Left forelimb (tissue), 1 donor: ENCODE measurements at places on chromosomes 12 and 14.

DNA sequence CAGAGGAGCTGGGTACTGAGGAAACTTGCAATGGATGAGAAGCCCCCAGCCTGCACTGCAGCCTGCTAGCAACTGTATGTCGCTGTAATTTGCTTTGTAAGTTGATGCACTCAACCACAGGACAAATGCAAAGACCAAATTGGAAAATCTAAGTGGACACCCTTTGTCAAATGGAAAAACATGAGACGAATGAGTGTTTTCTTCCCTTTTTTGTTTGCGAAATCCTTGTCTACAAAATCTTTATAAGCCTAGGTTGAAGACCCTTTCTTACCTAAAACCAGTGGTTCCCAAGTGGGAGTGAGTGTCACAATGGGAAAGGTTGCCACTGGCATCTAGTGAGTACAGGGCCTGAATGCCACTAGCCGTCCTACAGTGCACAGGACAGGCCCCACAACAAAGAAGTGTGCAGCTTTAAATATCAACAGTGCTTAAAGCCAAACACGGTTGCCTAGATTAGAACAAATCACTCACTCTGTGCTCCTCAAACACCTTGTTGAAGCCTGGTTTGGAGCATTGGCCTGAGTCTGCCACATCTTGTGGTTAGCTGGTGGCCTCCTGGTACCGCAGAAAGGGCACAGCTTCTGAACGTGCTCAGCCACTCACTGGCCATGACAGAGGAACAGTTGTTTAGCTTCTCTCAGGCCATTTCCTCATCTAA is 7.6 kb upstream of the VASH1 start:
- no peak for DNase-seq

GRCh38 chr14:101028971-101029667 is 125.6 kb upstream of the RTL1 start:
- DNase-seq = no peak

DNA sequence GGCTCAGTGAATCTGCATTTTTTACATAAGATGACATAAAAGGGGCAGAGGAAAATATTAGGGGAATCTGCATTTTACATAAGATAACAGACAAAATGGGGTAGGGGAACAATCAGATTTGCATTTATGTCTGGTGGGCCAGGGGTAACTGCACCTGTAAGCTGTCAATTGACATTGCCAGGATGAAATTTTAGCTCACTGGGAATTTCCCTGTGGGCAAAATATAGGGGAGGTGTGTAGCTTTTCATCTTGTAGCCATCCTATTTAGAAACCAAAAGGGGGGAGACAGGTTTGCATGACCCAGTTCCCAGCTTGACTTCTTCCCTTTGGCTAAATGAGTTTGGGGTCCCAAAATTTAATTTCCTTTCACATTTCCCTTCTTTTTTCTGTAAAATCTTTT is 3.5 kb downstream of the PCNX4 start:
- DNase-seq = no peak

DNA sequence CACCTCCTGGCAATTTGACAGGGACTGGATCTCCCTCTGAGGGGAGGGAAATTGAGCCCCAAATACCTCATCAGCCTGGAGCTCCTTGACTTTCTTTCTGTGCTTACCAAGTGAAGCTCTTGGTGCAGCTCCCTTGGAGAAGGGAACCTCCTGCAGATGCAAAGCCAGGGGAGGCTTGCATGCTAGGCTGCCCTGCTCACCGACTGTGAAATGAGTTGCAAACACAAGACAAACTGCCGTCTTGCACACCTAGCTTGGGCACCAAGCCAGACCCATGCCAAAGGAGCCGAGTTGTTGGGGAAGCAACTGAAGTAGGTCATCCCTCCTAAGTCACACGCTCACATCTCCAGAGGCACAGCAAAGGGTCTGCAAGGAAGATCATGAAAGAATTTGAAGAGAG is 95.2 kb downstream of the GTF2A1 start:
- no peak for DNase-seq

DNA sequence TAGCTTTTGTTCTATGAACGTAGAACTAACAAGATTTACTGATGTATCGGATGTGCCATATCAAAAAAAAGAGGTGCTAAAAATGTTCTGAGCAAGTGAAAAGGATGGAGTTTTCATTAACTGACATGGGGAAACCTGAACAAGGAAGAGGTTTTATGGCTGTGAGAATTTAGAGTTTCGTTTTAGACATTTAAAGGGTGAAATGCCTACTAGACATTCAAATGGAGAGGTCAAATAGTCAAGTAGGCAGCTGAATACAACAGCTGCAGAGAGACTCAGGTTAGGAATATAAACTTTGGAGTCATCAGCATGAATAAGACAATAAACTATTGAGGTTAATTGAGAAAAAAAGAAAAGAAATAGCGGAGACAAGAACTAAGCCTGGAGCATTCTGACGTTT is 364.9 kb upstream of the GARIN6 start:
- no peak for DNase-seq

DNA sequence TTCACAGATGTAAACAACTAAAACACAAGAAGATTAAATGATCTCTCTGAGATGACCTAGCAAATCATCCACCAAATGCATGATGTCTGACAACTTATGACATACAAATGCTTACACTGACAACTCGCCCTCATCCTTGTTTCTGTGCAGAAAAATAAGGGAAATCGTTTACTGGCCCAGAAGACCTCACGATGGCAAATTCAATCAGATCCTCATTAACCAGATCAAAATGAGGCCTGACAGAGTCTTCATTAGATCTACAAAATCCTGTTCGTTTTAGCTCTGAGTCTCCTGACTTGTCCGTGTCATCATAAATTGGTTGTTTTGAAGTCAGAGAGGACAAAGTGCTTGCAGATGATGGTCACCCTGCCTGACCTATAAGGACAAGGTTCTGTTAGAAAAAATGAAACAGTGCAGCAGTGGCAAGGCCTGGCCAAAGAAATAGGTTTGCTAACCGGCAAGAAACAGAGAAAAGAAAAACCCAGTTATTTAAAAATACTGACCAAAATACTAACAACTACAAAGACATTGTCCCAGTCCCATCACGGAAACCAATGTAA is 109.5 kb downstream of the BTG1 start:
- no peak for DNase-seq

DNA sequence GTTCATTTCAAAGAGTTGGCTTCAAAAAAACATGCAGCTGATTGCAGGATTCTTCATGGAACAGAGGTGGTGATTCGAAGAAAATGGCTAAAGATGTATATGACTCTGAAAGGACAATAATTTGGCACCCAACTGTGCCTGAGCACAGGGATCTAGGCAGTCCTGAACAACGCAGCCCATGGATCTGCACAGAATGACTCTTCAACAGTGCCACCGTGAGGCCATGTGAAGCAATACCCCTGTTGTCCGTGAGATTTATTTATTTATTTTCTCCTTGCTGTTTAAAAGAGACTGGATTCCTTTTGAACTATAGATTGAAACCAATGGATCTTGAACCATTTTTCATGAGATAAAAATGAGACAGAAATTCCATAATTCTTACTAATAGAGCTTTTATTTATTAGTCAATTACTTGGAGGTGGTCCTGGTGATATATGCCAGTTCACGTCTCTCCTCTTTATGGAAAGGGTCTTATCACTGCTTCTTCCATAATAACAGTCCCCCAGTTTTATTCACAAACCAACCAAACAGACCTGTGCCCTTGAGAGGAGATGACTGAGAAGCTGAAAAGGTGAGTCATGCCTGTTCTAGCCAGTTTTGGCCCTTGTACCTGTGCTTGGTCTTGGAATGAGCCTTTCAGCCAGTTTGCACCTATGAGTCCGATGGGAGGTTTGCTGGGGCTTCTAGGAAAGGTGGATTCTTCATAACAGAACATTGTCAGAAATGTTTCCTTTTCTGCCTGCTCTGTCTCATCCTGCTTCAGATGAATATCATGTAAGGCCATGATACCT is 1598.3 kb downstream of the AACS start:
- no peak for DNase-seq

DNA sequence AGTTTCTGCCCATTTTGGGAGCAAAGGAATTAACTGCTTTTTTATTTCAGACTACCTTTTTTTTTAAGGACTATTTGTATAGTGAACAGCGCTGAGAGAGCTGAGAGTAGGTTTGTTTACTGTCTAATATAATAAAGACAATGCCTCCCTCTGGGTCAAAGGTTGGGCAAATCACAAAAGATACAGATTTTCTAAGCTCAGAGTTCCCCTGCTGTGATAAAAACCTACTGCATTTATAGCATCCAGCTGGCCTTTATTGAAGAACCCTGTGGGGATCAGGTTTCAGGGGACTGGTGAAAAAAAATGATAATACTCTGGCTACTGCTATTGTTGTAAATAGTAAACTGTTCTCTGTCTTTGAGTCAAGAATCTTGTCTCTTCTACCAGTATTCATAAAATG is 28.7 kb downstream of the CCDC59 start:
- no peak for DNase-seq

DNA sequence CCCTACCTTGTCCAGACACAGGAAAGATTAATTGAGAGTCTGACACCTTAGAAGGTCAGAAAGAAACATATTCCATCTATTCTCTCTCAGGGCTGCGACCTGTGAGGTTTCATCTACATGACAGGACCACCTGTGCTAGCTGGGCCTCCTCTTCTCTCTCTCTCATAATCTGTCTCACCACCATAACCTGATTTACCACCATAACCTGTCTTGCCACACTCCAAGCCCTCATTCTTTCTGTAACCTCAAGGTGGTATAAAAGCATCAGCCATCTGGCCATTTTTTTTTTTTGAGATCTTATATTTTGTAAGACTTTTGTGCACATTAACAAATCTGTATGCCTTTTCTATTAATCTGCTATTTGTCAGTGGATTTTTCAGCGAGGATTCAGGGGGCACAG is 75.5 kb downstream of the ACADS start:
- DNase-seq = no peak

DNA sequence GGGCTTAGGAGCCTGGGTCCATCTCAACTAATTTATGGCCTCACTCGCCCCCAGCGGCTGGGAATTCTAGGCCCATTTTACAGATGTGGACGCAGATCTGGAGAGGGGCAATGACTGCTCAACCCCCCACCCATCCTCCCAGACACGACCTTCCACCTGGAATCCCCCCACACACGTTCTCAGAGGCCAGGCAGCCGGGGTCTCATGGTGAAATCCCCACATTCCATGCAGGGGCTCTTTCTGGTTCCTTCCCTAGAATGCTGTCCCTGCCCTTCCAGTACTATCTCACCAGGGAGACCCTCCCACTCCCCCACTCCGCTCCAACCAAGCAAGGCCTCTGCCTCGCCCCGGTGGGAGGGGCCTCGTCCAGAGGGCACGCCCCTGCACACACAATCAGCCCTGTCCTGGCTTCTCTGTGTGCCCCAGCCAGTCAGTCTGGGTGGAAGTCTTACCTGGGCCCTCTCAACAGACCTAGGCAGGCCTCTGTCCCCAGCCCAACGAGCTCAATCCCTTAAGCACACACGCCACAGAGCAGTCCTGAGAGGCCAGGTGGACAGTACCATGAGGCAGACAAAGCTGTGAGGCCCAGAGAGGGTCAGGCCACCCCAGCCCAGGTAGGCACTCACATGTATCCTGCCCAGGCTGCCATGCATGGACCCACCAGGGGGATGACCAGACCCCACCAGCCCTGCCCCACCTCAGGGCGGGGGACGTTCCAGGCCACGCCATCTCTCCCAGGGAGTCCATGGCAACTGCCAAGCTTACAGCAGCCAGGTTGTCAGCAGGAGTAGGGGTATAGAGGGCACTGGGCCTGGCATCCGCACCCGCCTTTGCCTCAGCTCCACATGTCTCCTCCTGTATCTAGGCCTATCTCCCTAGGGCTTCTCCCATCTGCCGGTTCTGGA is 1.3 kb upstream of the ANKRD9 start:
- DNase-seq = no peak

DNA sequence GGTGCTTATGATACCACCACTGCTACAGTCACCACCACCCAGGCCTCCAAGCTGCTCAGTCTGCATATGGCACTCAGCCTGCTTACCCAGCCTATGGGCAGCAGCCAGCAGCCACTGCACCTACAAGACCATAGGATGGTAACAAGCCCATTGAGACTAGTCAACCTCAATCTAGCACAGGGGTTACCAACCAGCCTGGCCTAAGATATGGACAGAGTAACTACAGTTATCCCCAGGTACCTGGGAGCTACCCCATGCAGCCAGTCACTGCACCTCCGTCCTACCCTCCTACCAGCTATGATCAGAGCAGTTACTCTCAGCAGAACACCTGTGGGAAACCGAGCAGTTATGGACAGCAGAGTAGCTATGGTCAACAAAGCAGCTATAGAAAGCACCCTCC is 55.1 kb downstream of the BRMS1L start:
- no peak for DNase-seq

DNA sequence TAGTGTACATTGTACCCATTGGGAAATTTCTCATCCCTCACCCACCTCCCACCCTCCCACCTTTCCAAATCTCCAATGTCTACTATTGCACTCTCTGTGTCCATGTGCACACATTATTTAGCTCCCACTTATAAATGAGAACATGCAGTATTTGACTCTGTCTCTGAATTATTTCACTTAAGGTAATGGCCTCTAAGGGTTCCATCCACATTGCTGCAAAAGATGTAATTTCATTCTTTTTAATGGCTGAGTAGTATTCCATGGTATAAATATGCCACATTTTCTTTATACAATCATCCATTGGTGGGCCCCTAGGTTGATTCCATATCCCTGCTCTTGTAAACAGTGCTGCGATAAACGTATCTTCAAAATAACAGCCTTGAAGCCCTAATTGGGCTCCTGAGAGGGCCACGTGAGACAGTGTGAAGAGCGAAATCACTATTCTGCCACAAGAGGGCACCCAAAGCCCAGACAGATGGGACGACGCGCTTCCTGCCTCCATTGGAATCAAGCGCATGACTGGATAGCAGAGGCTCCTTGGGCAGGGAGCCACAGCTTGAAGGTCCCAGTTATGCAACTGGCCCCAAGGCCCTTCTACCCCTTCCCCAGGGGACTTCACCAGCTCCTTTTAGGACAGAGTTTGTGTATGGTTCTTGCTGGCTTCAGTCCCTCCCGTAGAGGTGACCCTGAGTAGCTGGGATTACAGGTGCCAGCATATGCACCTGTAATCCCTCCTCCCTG is 21.3 kb upstream of the CD27 start:
- DNase-seq = peak; percentile 74

GRCh38 chr12:32611986-32612385 is 67.1 kb upstream of the DNM1L start:
- DNase-seq = no peak

- no peak for DNase-seq
These were observed 11.9 kb upstream of the TNFAIP2 start for GRCh38 chr14:103111232-103111868.

DNA sequence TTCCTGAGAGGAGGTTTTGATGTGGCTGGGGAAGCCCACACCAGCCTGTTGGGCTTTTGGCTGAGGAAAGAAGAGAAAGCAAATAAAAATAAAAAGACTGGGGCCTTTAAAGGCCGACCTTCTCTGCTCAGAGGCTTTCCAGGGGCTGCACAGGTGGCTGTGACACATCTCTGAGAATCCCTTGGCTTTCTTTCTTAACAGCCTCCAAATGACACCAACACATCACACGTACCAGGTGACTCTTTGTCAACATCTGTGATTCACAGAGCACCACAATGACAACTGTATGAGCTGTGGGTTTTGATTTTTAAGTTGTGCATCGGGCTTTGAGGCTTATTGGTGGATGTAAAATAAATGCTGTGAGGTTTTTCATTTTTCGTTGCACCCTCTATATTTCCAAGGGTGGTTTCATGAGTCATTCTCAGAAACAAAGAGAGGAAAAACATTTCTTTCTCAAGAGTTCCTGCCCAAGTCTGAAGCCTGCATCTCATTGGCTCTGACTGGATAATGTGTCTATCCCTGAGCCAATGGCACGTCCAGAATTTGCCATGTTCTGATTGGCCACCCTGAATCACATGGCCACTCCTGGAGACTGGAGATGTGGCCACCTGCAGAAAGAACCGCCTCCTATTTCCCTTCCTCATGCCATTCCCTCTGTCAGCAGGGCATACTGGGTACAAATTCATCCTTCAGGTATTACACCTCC is 349.0 kb downstream of the GLT1D1 start:
- no peak for DNase-seq

GRCh38 chr12:128394137-128394536 is 127.2 kb downstream of the TMEM132C start:
- DNase-seq = no peak
